ENCODE measurements at places on chromosomes 12 and 14. TPM values are rescaled to one million over a fixed set of nuclear protein-coding genes. Genes with fewer than 3 reads are reported as not detected.

DNA sequence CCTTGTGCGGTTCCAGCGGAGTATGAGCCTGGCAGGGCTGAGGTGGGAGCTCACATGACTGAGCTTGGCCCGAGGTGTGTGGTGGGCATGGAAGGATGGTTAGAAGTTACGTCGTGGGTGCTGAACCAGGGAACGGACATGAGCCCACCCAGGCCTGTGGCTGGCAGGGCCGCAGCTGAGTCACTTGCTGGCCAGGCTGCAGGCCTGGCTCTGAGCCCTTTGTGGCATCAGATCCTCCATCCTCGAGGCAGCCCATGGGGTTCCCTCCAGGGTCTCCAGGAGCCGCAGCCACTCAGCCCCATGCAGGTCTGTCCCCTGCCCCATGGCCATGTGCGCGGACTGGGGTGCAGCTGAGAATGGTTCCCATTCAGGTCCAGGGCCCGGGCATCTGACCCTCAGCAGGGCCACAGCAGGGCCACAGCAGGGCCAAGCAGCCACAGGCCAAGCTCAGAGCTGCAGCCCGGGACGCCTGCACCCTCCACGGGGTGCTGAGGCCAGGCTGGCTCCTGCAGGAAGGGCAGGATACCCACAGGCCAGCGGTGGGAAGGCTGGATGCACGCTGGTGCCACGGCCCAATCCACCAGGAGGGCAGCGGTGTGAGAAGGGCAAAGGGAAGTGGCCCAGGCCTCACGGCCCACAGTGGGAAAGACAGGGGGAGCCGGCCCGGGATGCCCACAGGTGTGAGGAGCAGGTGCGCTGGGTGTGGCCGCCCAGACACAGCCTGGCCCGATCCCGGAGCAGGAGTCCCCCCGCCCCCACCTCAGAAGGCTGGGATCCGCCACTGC, 26.3 kb upstream of the ULK1 start:
- DNase-seq, result no peak

GRCh38 chr14:38549564-38549963, 293.7 kb upstream of the CLEC14A start:
- no peak for DNase-seq

DNA sequence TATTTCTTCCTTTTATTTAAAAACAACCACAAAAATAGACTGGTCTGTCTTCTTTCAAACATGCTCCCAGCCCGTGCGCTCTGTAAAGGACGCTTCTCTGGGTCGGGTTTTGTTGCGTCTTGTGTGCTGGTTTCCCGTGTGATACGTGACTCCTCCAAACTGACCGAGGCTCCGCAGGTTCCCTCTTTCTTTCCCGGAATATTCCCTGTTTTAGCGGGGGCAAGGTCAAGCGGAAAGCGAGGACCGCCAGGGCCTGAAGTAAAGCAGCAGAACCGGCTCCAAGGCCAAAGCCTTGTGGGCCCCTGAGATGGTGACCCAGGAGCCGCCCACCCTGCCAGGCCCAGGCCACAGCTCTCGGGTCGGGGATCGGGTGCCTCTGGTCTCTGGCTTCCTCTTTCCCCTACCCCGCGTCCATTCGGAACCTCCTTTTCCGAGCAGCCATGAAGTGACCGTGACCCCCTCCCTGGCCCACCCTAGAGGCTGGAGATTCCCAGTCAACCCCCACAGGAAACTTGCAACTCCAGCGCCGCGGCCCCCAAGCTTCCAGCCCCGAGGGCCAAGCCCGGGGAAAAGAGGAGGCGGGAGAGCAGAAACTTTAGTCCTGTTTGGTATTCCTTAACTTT, 885 bp upstream of the HOXC10 start:
- no peak for DNase-seq

DNA sequence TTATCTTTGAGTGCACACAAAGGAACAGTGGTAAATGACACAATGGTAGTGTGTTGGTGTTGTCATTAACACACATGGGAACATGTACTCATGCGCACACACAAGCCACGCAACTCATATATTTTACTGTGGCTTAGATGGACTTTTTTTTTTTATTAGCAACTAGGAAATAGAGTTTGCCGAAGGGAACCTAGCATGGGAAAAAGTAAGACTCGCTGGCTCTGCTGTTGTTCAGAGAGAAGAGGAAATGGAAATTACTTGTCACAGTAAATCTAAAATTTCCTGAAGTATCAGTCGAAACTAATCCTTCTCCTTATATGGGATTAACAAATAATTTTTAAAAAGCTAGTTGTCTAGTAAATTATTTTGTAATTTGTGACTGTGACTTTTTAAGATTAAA, 33.7 kb upstream of the IL22 start:
- no peak for DNase-seq

GPR68 gene
- total RNA-seq, result 1.2 TPM

LDHB gene
- total RNA-seq, result 2,296 TPM

TAS2R8 gene
- not detected for total RNA-seq

All from activated naive CD4-positive, alpha-beta T cell treated with anti-CD3 and anti-CD28 coated beads for 36 hours (primary cell).